ENCODE measurements at places on chromosomes 5 and 9.
A peak's percentile ranks its signal among the peaks of the same experiment; 100 is the strongest.

- DNase-seq: no peak
Observed at GRCh38 chr9:118364266-118365106, 660.3 kb downstream of the TLR4 start.

DNA sequence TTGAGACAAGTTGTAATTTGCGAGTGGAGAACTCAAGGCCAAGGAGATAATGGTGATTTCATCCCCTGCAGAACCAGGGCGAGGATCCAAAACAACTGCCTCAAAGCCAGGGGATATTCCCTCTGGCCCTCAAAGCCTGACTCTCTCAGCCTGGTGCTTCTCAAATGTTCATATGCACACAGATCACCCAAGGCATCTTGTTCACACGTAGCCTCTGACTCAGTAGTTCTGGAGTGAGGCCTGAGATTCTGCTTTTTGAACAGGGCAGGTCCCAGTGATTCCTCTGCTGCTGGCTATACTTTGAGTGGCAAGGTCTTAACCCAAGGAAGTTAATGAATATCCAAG lies 30.2 kb upstream of the WWC1 start:
- DNase-seq: peak; percentile 14

DNA sequence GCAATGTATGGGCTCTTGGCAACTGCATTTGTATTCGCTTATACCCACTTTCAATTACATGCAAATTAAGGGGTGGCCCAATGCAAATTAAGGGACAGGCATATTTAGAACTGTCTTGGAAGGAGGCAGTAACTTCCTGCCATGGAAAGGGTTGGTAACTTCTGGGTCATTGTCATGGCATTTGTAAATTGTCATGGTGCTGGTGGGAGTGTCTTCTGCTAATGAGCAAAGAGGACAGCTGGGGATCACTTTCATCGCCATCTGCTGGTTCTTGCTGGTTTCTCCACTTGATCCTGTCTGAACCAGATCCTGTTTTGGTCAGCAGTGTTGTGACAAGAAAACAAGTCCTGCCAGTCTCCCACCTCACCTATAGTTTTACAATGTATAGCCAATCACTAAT lies 23.3 kb upstream of the UGT3A2 start:
- peak; percentile 25 for DNase-seq

GRCh38 chr5:160119905-160120266 lies 636 bp upstream of the PWWP2A start:
- no peak for DNase-seq

GRCh38 chr5:155082401-155082800 lies 68.8 kb downstream of the KIF4B start:
- peak; percentile 82 for DNase-seq
